ENCODE measurements at places on chromosomes 7 and 10. TPM values are rescaled to one million over a fixed set of nuclear protein-coding genes. Genes with fewer than 3 reads are reported as not detected.

Gene GPR26
- total RNA-seq, result not detected

Gene TAS2R16
- not detected for total RNA-seq

Gene ABCB4
- total RNA-seq, result 4.8 TPM

Gene CPA2
- not detected for total RNA-seq

Gene KCNMA1
- total RNA-seq, result 44.8 TPM

Gene TFAM
- total RNA-seq, result 19.1 TPM

Gene PCBD1
- 59.7 TPM for total RNA-seq

Gene HKDC1
- total RNA-seq, result under 0.01 TPM

Gene RADIL
- 1.3 TPM for total RNA-seq

Gene AGAP4
- total RNA-seq, result 6.3 TPM

Gene MINDY4
- 8.6 TPM for total RNA-seq

Gene GSAP
- total RNA-seq, result 8.6 TPM

Gene PAX4
- not detected for total RNA-seq

Gene GDF10
- total RNA-seq, result 44.9 TPM

Gene SPDYE5
- total RNA-seq, result not detected

Gene RARRES2
- 20.7 TPM for total RNA-seq

Gene ELOVL3
- total RNA-seq, result 0.83 TPM

Gene GPC2
- 2.6 TPM for total RNA-seq

Gene AKR1C1
- total RNA-seq, result 528 TPM

Gene SLC26A3
- not detected for total RNA-seq

Gene FANK1
- 1.3 TPM for total RNA-seq

Gene XRCC2
- 2.6 TPM for total RNA-seq

Gene CALML3
- not detected for total RNA-seq

Gene ZYX
- total RNA-seq, result 70.3 TPM

Gene CALHM1
- not detected for total RNA-seq

Gene ACTL6B
- not detected for total RNA-seq

Gene UCN3
- not detected for total RNA-seq

Gene NUTM2E
- not detected for total RNA-seq

All from smooth muscle cell of trachea (primary cell).